Cortex of kidney (tissue), 1 donor: ENCODE measurements at places on chromosomes 7 and 10.

DNA sequence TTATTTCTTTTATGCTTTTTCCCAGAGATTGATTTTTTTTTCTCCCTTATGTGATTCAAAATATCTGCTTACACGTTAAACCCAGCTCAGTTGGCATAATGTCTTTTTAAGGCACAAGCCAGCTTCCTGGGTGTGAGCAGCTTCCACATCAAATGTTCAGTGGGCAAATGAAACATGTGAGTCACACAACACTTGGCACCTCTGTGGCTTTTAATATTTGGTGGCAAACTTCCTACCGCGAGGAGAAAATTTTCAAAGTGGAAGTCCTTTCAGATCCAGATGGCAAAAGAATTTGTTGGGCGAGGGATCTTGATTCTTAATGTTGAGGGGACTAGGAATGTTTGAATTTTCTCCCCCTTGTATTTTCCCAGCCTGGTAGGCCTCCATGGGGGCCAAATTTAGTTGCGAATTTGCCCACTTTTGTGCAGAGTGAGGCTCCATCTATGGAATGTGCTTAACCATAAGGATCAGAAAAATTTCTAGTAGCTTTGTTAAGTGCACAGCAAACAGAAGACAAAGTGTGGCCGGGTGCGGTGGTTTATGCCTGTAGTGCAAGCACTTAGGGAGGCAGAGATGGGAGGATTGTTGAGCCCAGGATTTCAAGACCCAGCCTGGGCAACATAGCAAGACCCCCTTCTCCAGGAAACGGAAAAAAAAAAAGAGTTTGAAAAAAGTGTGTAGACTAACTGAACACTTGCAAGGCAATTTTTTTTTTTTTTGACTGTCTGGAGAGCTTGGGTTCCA is 31.0 kb downstream of the CUX1 start:
- DNase-seq, result no peak

- DNase-seq, result no peak
Measured at GRCh38 chr7:114534953-114535352, 120.3 kb downstream of the FOXP2 start.

- DNase-seq, result no peak
Measured at GRCh38 chr7:17486835-17487234, 188.4 kb downstream of the AHR start.

- no peak for DNase-seq
Measured at GRCh38 chr10:118980870-118981269, 48.6 kb upstream of the NANOS1 start.

- no peak for DNase-seq
Measured at GRCh38 chr7:130966246-130967009, 232.4 kb upstream of the KLF14 start.

DNA sequence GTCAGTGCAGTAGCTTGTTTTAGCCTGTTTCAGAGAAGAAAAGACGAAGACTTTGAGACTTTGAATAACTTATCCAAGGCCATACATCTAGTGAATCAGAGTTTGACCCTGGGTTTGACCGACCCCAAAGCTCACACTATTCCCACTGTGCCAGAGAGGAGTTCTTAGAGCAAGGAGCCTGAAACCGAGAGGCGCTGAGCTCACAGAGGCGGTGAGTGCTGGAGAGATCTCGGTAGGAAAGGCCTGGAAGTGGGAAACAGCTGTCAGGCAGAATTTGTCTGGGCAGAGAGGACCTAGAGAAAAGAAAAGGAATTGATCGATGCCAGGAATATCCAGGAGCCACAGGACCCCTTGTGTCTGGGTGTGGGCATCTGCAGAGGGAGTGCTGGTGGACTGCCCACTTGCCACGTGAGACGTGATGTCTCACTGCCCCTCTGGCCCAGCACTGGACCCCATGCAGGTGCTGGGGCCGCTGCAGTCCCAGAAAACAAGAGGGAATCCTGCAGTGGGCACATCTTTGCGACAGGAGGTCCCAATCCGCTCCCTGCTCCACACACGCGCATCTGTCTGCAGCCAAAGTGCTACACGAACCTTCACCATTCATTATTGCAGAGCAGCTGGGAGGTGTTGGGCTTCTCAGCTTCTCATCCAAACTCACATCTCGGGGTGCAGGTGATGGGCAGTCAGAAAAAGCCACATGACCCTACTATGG is 6.2 kb downstream of the CALML3 start:
- DNase-seq, result no peak

GRCh38 chr10:86729677-86730076 is 26.7 kb upstream of the BMPR1A start:
- no peak for DNase-seq

GRCh38 chr10:98047009-98047741 is 16.8 kb upstream of the CRTAC1 start:
- DNase-seq, result no peak

DNA sequence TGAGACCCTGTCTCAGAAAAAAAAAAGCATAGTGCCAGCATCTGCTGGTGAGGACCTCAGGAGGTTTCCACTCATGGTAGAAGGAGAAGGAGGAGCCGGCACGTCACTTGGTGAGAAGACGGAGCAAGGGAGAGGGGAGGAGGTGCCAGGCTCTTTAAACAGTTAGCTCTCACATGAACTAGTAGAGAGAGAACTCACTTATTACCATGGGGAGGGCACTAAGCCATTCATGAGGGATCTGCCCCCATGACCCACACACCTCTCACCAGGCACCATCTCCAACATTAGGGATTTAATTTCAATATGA is 62.9 kb upstream of the VKORC1L1 start:
- DNase-seq, result no peak

DNA sequence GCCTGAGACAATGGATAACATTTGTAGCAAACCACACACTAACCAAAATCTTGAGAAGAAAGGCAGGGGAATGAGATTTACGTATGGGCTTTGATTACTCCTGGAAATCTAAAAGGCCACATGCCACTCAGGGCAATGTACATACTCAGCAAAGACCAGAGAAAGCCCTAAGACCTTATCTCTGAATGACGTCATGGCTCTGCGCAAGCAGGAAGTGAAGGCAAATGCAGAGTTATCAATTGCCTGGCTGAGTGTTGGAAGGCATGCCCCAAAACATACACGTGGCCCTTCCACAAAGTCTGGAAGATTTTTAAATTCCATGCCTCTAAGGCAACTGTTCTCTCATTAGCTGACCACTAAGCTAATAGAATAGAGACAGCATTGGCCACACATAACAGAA is 90.9 kb upstream of the NRBF2 start:
- no peak for DNase-seq

DNA sequence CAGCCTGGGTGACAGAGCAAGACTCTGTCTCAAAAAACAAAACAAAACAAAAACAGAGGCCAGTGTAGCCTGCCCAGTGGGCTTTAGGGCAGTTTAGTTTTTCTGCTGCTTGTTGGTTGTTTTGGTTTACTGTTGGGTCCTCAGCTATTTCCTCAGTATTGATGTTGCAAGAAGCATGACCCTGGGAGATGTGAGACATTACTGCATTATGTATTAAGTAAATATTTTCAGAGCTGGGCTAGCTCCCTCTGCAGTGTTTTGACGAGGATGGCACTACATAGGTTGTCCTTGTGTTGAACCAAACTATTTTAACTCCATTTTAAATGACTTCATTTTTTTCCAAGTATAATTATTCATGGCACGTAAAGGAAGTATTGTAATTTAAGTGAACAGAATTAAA is 4.8 kb downstream of the AKAP9 start:
- DNase-seq, result no peak

DNA sequence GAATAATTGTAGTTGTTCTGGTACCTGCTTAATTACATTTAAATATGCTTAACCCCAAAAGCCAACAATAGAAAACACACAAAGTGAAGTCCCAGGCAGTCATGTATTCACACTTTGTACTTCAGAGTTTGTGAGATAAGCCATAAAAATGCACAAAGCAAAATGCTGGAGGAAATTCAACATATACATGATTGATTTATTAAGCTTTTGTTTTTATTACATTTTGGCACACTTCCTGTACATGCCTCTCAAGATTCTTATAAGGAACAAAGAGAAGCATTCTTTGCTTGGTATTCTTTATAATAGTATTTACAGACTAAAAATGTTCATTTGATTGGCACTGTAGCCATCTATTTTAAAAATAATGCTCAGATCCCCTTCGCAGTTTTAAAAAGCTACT is 107.7 kb upstream of the ANK3 start:
- no peak for DNase-seq

DNA sequence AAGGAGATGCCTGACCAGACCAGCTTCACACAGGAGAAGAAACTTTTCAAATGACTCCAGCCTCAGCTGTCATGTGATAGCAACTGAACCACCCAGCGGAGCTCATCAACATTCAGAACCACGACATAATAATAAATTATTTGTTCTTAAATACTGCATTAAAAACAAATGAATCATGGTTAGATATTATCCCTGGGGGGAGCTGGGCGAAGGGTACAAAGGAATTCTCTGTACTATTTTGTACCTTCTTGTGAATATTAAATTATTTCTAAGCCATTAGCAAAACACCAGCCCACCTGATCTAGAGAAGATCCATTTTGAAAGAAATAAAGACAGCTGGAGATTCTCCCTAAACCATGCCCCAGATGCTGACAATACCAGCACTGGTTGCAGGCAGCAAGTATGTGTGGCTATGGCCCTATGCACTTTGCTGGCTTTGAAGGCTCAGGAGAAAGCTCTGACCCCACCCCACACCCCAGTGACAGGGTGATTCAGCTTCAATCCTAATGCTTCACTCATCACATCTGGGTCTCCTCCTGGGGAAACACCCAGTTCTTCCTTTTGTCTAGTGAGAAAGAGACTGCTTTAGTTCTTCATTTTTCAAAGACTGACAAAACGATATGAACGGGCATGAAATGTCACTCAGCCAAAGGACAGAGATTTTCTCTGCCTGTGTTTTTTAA is 45.5 kb upstream of the NKX2-3 start:
- no peak for DNase-seq

DNA sequence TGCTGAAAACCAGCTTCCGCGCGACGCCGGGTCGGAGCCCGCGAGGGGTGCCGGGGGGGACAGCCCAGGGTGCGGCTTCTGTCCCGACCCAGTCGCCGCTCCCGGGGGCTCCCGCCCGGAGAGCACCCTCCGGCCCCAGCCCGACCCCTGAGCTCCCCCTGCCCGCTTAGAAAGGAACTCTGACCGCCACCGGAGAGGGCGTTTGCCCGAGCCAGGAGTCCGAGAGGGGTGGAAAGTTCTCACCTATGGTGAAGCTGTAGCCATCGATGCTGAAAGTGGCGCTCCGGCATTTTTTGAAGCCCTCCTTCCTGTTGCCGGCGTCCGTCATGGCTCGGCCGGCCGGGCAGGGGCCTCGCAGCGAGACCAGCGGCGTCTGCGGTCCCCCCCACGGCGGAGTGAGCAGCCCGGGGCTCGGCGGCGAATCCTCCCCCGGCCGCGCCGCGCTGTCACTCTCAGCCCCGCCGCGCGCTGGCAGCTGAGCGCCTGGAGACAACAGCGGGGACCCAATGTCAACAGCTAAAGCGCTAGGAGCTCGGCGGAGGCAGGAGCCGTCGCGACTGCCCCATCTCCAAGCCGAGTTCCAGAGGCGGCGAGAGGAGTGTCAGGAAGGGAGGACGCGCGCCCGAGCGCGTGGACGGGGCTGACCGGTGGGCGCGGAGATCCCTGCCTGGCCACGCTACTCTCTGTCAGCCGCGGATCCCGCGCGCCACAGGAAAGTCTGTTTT is 191.6 kb downstream of the LSM5 start:
- no peak for DNase-seq

GRCh38 chr7:92613720-92614119 is 23.5 kb upstream of the FAM133B start:
- no peak for DNase-seq

- no peak for DNase-seq
Measured at GRCh38 chr10:12785415-12785831, 216.1 kb downstream of the CCDC3 start.

DNA sequence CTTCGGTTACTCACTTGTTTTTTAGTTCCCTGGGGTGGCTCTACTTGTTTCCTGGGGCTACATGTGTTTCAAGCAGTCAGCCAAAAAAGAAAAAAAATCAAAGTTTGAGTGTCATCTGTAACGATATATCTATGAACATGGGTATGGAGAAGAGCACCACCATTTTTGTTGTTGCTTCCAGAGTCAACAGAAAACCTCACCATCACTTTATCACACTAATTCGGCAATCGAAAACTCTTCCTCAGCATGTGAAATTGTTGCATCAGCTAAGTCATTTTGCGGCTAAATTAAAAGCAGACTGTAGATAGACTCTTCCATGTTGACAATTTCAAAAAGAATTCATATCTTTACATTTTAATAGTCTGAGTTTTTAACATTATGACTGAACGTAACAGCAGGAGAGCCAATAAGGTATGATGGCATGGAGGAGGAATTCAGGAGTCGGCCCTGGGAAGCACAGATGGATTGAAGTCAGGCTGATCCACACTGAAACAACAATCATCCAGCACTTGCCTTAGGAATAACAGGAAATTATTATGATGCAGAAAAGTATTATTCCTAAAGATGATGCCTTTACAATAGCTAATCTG is 455.7 kb upstream of the KLF6 start:
- DNase-seq, result no peak

DNA sequence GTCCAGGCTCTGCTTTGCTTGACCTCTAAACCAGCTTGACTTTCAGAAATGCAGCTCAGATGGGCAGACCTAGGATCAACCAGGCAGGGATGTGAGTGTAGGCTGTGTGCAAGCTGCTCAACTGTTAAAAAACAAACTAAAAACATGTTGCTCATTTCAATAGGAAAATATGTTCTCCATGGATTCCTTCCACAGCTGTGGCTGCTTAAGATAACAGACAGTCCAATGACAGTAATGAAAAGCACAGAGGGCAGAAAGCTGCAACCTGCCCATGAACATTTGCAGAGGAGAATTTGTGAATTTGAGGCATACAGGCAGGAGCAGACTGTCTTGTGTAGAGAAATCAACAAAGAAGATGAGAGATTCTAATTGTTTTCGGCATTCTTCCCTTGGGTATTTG is 534.2 kb downstream of the CCSER2 start:
- DNase-seq, result no peak

DNA sequence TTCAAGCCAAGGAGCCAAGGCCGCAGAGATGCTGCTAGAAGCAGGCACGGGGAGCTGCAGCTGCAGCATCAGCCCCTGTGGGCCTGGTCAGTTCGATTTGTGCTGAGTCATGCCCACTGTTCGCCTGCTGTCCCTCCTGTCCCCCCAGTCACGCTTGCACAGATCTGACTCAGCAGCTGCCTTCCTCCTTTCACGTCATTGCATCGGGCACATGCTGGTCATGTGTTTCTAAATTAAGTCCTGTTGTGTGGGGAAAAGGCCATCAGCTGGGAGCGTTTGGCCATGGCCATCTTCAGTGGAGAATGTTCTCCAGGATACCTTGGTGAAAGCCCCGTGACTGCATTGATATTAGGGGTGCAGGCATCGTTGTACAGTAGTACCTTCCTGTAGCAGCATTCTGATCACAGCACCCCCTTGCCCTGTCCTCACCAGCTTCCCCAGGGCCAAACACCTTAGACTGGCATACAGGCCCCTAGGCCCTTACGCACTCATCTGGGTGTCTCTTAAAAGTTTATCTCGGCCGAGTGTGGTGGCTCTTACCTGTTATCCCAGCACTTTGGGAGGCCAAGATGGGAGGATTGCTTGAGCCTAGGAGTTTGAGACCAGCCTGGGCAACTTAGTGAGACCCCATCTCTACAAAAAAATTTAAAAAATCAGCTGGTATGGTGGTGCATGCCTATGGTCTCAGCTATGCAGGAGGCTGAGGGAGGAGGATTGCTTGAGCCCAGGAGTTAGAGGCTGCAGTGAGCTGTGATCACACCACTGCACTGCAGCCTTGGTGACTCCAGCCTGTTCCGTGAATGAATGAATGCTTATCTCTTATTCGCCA is 23.2 kb downstream of the POR start:
- DNase-seq, result no peak

- no peak for DNase-seq
Measured at GRCh38 chr10:37992083-37992482, 15.6 kb upstream of the ZNF25 start.

GRCh38 chr7:69683002-69683401 is 84.7 kb downstream of the AUTS2 start:
- no peak for DNase-seq

- DNase-seq, result no peak
Measured at GRCh38 chr10:10745291-10745690, 272.4 kb upstream of the CELF2 start.
